ENCODE measurements at places on chromosomes 2 and 18. TPM values are rescaled to one million over a fixed set of nuclear protein-coding genes. Genes with fewer than 3 reads are reported as not detected.

NTSR2 gene
- total RNA-seq, result not detected

MLPH gene
- total RNA-seq, result 37.0 TPM

CACNB4 gene
- total RNA-seq, result 0.15 TPM

CD207 gene
- not detected for total RNA-seq

CHRNA1 gene
- total RNA-seq, result not detected

ATP6V1C2 gene
- total RNA-seq, result not detected

DLGAP1 gene
- total RNA-seq, result 2.9 TPM

KCNJ3 gene
- not detected for total RNA-seq

FN1 gene
- total RNA-seq, result 11,165 TPM
